CD4-positive, alpha-beta T cell treated with Interleukin-12 subunit alpha and Interleukin-12 subunit beta, for 1 hour (primary cell): ENCODE measurements at places on chromosomes 12 and 14.

GRCh38 chr12:93319523-93320050, 58.1 kb upstream of the NUDT4 start:
- DNase-seq: no peak

GRCh38 chr14:81412779-81413178, 12.7 kb upstream of the STON2 start:
- DNase-seq: no peak

DNA sequence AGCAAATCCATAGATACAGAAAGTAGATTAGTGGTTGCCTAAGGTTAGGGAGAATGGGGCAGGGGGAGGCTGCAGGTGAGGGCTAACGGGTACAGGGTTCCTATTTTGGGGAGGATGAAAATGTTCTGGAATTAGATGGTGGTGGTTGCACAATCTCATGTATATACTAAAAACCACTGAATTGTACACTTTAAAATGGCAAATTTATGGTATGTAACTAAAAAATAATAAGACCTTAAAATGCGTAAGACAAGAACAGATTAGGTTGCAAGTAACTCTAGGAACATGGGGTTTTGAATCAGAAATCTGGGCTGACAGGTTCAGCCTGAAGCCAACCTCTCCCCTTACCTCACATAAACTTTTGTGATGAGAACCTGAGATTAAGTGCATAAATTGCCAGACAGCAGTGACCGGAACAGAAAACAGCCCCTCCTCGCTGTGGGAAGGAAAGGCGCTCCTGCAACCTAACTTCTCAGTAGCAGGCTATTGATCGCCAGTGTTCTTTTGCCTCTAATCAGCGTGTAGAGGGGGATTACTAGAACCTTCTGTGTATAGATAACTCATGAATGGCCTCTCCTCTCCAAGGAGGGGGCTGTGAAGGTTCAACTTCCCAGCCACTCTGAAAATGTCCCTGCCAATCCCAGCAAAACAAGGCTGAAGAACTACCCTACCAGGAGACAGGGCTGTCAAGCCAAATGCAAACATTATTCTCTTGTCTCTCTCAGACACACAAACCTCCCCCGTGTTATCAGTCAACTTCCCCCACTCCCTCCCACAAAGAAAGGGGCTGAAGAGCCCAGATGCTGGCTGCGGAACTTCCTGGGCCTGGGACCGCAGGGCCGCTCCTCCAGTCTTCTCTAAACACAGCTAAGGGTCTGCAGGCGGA, 1.9 kb downstream of the SSH1 start:
- no peak for DNase-seq

DNA sequence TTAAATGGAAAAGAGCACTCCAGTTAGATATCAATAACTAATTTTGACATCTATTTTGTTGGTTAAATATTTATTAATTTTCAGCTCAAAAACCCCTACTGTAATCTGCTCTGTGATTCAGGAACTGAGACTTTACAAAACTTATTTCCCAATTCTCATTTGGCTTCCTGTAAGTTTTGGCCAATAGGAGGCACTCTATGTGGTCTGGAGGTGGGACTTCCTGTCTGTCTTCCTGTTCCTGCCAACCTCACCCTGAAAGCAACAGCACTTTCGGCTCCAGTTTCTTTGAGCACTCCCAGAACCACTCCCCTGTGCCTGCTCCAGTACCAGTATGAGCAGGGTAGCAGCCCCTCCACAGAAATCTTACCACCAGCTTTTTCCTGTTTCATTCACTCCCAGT, 1027.0 kb downstream of the VRK1 start:
- no peak for DNase-seq

DNA sequence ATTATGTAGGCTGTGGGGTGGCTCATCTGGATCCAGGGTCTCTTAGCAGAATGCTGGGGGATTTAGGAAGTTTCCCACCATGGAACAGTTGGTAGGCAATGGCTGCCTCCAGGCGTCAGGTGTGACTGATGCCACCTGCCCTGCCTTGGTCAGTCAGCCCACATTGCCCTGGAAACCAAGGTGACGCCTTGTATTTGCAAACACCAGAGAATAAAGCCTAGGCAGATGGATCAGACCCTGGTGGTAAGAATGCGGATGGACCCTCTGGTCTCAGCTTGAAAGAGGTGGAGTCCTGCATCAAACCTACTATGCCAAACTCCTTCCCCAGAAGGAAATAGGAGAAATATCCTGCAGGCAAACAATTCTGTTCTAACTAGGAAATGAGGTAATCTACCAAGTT, 38.2 kb downstream of the NCKAP5L start:
- DNase-seq: no peak

- DNase-seq: peak; percentile 70
Observed at GRCh38 chr14:23237772-23238594, at the start of gene RNF212B. TSS of gene RNF212B (plus strand) at chr14:23237936. CDS start at chr14:23240346, 2,410 bp downstream.

- no peak for DNase-seq
Observed at GRCh38 chr14:94677747-94678146, 65.6 kb downstream of the SERPINA3 start.

DNA sequence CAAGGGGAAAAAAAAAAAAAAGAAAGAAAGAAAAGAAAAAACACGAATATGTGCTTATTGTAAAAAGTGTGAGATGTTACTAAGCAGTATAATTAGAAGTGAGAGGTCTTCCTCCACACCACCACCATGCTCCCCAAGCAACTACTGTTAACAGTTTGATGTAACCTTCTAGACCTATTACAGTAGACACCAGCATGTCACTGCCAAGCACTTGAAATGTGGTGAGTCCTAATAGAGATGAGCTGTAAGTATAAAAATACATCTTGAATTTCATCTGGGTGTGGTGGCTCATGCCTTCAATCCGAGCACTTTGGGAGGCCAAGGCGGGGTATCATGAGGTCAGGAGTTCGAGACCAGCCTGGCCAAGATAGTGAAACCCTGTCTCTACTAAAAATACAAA, 8.1 kb upstream of the SNRNP35 start:
- DNase-seq: no peak

- peak; percentile 31 for DNase-seq
Observed at GRCh38 chr14:63938198-63939005, 85.6 kb downstream of the SYNE2 start.

DNA sequence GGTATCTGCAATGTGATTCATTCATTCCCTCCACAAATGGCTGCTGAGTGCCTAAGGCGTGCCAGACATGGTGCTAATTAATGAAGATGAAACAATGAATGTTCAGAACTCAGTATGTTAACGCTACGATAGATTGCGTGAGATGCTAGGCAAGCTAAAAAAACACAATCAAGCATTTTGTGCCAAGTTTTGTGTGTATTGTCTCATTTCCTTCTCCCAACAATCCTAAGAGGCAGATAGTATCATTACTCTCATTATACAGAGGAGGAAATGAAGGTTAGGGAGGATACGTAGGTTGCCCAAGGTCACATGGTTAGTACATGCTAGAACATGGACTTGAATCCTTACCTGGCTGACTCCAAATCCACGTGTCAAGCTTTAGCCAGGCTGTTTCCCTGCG, 264.4 kb downstream of the EFCAB11 start:
- no peak for DNase-seq

DNA sequence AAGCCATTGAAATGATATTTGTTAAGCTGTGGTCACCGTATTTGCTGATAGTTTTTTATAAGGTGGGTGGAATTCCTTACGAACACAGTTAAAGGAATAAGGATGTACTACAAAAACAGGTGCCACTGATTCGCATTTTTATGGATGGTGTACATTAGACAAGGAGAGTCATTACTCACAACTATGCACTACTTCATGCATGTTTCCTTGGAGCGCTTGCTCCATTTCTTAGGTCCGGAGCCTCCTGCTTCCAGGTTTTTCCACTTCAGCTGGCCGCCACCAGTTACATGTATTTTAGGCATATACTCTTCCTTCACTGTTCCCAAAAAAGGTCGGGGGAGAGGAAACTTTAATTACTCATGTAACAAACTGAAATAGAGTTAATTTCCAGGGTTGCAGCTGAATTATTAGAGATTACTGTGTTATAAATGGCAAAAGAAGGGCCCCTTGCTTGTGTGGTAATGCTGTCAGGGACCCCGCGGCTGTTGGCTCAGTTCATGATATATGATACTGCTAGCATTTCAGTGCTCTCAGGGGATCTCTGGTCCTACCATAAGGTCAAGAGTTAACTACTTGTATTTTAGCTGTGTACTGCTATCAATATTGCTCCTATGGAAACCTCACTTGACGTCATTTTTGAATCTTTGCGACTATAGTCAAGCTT, 454.7 kb downstream of the NPAS3 start:
- DNase-seq: no peak

DNA sequence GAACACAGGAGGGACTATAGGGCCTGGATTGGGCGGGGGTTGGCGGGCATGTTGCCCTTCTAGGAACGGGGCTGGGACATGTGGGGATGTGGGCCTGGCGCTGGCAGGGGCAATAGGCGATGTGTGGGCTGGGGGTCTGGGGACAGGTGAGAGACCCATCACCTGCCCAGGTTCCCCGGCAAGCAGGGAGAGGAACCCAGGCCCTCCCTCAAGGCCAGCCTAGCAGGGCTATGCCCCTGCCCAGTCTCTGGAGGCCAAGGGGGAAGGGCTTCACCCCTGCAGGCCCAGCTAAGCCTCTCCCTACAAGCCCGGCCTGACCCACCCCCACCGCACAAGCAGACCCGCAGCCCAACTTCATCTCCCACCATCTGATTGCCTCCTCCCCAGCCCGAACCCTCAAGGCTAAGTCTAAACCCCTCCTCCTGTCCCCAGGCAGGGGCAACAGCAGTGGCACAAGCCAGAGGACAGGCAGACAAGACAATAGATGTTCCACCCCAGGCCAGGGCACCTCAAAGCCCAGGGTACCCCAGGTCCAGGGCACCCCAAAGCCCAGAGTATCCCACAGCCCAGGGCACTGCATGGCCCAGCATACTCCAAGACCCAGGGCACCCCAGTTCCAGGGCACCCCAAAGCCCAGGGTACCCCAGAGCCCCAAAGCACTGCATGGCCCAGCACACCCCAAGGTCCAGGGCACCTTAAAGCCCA, 6.5 kb downstream of the JAG2 start:
- peak; percentile 13 for DNase-seq

GRCh38 chr12:5485454-5485853, 53.5 kb downstream of the NTF3 start:
- DNase-seq: no peak

- no peak for DNase-seq
Observed at GRCh38 chr12:53709671-53710070, 17.6 kb downstream of the CALCOCO1 start.
